DND-41 (cell line): ENCODE measurements at places on chromosomes 1 and 21.

DNA sequence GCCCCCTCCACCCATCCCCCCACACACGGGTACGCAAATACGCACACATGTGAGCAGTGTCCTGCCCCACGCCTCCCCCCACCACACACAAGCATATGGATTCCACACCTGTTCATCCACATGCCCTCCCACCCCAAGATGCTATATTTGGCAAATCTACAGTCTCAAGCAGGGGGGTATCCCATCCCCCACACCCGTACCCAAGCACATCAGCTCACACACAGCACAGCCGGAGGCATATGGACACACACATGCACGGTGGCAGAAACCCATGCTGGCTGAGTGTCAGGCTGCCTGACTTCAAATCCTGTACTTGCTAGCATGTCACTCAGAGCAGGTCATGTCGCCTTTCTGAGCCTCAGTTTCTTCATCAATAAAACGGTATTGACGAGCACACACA, 10.6 kb downstream of the COL16A1 start:
- no peak for DNase-seq

GRCh38 chr21:41393876-41394465, 32.1 kb upstream of the MX1 start:
- no peak for DNase-seq

DNA sequence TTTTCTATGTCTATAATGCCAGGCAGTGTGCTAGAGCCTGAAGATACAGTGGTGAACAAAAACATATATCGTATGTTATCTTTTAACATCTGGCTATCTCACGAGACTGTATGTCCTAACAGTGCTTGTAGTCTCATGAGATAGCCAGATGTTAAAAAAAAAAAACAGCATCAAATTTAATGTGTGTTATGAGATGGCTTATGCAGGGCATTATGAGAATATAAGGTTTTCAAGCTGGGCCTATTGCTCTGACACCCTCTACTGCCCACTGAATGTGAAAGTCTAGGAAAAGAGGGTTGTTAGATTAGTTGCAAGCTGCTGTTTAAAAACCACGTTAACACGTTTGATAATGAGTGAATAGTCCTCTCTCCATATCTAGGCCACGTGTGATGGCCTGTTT, 109.8 kb downstream of the CACHD1 start:
- no peak for DNase-seq

- no peak for DNase-seq
These were observed 23.2 kb downstream of the MORN1 start for GRCh38 chr1:2368053-2368744.

DNA sequence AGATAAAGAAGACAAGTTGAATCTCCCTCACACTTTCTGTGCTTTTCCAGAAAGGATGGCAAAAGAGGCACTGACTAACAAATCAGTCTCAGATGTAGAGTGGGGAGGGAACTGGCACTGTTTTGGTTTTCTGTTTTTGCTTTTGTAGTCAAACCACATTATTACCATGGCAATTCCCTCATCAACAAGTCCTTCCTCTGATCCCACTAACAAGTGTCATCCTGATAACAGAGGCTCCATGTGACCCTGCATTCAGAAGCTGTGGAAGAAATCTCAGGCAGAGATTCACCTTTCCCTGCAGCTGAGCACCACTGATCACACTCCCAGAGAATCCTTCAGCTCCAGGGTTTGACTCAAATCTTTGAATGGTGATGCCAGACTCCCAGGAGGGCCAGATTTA, 203.4 kb downstream of the TNR start:
- DNase-seq: no peak

DNA sequence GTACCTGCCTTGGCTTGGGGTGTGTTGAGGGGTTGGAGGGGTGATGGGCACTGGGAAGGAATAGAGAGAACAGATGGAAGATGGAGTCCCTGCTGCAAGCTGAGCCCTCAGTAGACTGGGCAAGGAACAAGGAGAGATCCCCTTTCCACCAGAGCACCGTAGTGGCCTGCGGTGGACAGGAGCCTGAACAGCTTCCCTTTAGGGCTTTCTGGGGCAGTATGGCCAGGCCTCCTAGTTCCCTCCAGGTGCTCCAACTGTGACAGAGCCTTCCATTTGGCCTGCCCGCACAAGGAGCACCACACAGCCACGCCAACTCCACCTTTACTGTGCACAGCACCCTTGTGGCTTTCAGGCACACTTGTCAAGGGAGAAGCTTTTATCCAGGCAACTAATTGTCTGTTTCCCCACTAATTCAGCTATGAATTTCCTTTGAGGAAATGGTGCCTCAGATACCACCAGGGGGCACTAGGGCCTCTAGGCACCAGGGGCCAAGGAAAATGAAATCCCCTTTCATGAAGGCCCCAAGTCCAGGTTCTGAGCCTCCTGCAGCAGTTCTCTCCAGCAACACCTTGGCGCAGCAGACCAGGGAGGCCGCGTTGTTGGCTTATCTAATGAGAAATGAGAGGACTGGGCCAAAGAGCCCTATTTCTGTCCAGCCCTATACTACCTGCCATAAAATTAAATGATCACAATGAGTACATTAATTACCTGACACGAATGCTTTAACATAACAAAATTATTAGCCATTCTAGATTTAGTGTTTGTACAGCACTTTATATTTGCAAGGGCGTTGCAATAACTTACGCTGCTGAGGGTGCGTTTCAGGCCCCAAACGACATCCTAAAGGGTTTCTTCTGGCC, 23.1 kb upstream of the ERI3 start:
- DNase-seq: peak; percentile 50

DNA sequence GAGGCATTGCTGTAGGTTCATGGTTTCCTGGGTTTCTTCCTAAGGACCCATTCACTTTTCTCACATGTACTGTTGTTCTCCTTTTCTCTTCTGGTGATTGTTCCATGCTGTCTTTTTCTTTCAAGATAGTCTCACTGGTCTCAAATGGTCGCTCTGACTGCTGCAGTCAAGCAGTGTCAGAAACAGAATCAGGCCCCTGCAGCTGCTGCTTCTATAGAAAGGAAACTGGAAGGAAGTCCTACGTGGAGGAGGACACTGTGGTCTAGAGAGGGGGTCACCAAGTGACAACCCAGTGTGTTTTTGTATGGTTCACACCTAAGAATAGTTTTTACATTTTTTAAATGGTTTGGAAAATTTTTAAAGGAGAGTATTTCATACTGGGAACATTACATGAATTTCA, 2.4 kb downstream of the NECAP2 start:
- no peak for DNase-seq

- no peak for DNase-seq
These were observed 101.9 kb downstream of the PTGER3 start for GRCh38 chr1:70945676-70946075.

GRCh38 chr1:9728451-9729295, 77.1 kb downstream of the PIK3CD start:
- DNase-seq: no peak

DNA sequence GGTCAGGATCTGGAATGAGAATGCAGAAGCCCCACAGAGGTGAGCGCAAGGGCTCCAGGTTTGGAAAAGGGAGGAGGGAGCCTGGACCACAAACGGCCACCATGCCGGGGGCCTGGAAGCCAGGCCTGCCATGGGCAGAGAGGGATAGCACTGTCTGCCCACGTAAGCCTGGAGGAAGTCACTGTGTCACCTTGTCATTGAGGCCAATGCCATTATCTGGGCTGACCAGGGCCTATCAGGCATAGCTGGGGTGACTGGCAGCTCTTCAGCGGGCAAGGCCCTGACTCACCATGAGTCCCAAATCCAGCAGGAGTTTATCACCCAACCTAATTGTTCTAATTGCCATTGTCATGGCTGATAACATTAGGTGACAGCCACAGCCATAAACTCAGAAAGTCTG, 84.6 kb downstream of the MATN1 start:
- no peak for DNase-seq

DNA sequence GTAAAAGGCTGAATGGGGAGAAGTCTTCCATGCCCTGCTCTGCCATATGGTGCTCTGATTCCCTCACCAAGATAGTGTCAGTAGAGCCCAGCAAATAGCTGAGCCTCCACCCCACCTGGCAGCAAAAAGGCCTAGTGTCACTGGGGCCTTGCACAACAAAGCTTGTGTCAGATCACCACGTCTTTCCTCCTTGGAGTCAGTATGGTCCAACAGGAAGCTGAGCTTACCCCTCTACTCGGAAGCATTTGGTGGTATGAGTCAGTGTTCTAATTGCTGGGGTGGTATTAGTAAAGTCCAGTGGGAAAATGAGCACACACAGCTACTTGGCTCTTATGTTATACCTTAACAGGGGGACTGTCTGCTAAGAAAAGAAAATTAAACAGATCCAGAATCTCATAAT, 18.7 kb upstream of the RRP15 start:
- no peak for DNase-seq

- no peak for DNase-seq
These were observed 42.6 kb upstream of the KLF17 start for GRCh38 chr1:44076066-44076465.

GRCh38 chr21:28793043-28793442, 199.6 kb downstream of the LTN1 start:
- DNase-seq: no peak
